RPMI7951 (cell line): ENCODE measurements at places on chromosomes 3 and 15. TPM values are rescaled to one million over a fixed set of nuclear protein-coding genes. Genes with fewer than 3 reads are reported as not detected.

GRCh38 chr3:117411971-117412370, 702.4 kb downstream of the TUSC7 start:
- no peak for DNase-seq

DNA sequence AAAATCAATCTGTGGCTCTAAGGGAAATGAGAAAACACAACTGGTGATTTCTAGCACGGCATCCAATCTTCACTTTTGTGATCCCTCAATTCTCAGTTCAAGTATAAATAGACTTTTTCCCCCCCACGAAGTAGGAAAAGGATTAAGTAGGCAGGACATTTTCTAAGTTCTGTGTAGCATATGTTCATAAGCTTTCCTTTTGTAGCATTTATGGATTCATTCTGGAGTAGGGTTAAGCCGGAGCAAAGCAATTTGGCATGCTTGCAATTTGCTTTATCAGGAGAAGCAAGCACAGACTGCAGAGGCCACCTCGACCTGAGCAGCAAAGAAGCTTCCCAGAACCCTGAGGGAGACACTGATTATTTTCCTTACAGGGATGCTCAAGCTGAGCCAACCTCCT, 66.3 kb downstream of the FHIT start:
- no peak for DNase-seq

DNA sequence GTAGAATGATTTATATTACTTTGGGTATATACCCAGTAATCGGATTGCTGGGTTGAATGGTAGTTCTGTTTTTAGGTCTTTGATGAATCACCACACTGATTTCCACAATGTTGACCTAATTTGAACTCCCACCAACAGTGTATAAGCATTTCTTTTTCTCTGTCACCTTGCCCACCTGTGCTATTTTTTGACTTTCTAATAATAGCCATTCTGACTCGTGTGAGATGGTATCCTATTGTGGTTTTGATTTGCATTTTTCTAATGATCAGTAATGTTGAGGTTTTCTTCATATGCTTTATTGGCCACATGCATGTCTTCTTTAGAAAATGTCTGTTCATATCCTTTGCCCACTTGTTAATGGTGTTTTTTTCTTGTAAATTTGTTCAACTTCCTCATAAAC, 340.8 kb downstream of the PLOD2 start:
- DNase-seq: no peak

GRCh38 chr3:49019941-49020329, 1.6 kb upstream of the DALRD3 start:
- DNase-seq: peak; percentile 33

DNA sequence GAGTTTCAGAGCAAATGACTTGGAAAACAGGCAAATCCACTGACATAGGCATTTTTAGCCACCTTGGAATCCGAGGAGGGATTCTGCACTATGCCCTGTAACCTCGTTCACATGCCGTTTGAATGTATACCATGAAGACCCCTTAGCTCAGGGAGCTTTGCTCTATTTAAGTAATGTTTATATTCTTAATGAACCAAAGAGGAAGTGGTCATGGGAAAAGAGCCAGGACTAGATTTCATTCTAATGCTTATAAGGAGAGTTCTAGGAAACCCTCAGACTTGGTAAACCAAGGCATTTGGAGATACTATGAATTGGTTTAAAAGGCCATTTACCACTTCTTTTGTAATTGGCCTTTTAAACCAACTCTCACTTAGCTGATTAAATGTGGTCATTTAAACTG, 178.9 kb downstream of the IGF1R start:
- DNase-seq: no peak

DNA sequence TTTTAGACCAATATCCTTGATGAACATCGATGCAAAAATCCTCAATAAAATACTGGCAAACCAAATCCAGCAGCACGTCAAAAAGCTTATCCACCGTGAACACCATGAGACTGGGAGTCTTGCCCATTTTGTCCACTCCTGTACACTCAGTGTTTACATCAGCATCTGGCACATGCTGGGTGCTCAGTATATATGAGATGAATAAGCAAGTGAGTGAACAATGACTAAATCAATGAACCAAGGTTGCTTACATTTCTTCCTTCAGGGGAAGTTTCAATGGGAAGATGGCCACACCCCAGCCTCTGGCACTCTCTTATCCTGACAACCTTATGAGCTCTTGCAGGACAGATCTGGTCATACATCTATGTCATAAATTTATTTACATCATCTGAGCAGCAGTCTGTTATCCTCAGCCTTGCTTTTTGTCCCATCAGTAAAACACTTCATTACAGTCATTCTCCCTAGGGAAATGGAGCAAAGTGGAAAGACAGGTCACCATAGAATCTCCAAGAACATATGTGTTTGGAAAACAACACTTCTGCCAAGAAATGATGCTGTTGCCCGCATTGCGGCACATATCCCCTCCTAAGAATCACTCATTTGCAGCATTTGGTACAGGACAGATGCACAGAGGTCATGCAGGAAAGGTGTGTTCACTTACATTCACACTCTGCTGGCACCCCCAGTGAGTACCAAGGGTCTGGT, 171.8 kb upstream of the EIF1B start:
- DNase-seq: no peak

GRCh38 chr3:4992118-4992517, 12.9 kb downstream of the BHLHE40 start:
- DNase-seq: no peak

DNA sequence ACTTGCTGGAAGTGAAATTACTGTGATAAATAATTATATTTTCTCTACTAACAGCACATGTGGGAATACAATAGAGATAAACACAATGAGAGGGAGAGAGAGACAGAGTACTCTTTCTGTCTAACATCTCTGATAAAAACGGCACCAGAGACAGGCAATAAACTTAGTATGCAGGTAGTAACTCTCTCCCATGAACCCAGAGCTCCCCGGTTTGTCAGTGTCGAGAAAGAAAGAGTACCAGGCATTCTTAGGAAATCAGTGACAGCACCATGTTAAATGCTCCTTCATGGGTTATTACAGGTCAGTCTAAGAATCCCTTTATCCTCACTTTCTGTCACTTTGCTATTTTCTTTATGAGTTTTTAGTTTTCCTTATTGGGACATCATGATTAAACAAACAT, 110.7 kb upstream of the EPHA3 start:
- DNase-seq: no peak

- no peak for DNase-seq
Observed at GRCh38 chr3:188183452-188183851, 29.5 kb downstream of the LPP start.

GRCh38 chr3:135757421-135757820, 208.1 kb upstream of the PPP2R3A start:
- DNase-seq: no peak

DNA sequence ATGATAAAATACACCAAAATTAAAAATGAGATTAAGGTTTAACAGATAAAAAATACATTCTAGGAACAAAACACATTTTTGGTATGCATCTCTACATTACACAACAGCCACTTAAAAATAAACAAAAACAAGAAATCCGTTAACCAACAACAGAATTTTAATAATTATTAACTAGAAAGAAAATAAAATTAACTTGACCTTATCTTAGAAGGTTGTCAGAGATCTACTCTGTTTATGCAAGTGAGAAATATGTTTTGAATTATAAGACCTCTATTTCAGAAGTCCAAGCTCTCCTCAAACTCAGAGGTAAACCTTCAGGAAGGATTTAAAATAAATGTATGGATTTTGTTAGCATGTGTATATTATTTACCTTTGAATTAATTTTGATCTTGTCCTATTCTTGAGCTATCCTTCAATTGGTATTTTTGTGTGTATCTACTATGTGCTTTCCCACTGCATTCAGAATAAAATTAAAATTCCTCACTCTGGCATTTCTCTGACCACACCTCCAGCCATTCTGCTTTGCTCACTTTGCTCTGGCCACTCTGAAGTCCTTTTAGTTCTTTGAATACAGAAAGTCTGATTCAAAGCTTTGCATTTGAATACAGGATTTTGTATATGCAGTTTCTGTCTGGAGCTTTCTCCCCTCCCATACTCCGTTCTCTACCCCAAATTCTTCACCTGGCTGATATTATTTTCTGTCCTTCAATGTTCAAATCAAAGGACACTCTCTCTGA, 352.0 kb downstream of the ZBTB20 start:
- DNase-seq: no peak

DNA sequence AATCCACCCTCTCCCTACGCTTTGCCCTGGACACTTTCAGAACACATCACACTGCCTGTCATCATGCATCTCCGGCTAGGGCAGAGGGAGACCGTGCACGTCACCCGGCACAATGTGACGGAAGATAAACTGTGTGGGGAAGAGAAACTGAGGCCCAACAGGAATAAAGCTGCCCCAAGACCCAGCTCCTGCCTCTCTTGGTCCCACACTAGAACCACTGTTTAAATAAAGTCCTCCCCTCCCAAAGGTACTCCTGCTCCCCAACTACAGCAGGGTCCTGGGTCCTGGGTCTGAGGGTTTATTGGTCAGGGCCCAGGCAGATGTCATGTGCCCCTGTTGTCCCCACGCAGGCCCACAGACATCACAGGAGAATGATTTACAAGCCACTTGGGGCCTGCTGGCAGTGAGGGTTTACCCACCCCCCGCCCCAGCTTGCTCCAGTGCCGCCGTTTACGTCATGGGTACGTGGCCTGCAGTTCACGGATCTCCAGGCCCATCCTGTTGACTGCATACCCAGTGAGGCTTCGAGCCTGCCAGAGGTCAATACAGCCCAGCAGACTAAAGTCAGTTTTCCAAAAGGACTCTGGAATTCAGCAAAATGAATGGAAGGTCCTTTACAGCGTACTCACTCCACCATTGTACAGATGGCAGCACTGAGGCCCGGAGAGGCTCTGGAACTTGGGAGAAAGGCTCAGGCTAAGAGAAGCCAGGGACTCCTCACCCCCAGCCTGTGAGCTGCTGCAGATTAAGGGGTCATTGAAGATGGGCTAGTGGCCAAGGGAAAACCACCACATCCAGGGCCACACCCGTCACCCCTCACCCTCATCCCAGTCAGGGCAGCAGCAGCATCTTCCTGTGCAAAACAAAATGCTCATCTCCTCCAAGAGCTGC, 23.2 kb downstream of the ALS2CL start:
- DNase-seq: no peak

DNA sequence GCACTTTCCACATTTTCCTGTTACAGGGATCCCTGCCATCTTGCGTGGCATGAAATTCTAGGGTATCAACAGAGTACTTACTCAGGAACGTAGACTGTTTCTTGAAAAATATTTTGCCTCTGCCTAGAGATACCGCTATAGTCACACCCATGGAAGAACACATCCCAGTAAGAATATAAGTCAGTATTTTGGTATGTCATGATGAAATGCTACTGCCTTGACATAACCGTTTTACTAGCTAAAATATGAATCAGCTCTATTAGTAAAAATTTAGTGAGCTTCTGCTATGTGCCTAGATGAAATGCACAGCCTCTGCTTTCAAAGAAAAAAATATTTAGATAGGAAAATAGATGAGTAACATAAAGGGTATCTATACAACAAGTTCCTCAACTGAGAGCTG, 276.4 kb downstream of the TBC1D5 start:
- DNase-seq: no peak

- DNase-seq: no peak
Observed at GRCh38 chr3:107949394-107949970, 141.3 kb downstream of the CD47 start.

DNA sequence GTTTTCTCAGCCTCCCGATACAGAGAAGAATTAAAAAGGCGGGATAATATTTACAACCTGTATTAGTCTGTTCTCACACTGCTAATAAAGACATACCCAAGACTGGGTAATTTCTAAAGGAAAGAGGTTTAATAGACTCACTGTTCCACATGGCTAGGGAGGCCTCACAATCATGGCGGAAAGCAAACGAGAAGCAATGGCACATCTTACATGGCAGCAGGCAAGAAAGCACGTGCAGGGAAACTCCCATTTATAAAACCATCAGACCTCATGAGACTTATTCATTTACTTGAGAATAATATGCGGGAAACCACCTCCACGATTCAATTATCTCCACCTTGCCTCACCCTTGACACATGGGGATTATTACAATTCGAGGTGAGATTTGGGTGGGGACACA, 27.5 kb upstream of the RPL39L start:
- no peak for DNase-seq

DNA sequence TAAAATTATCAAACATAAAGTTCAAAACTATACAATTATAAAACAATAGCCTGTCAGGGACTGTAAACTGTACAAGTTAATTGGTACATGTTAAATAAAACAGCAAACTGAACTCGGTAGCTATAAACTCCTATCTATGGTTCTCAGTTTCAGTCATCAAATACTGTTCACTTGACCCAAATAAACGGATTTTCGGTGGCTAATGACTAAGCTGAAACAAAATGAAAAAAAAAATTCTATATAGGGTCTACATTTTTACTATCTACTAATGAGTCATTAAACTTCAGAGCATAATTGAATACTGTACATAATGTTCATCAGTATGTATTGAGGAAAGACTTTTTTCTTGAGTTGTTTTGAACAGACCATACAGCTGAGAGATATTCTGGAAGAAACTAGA, 6.6 kb downstream of the PROK2 start:
- DNase-seq: no peak

GRCh38 chr3:23916152-23916885, 471 bp downstream of the NKIRAS1 start:
- DNase-seq: no peak

DNA sequence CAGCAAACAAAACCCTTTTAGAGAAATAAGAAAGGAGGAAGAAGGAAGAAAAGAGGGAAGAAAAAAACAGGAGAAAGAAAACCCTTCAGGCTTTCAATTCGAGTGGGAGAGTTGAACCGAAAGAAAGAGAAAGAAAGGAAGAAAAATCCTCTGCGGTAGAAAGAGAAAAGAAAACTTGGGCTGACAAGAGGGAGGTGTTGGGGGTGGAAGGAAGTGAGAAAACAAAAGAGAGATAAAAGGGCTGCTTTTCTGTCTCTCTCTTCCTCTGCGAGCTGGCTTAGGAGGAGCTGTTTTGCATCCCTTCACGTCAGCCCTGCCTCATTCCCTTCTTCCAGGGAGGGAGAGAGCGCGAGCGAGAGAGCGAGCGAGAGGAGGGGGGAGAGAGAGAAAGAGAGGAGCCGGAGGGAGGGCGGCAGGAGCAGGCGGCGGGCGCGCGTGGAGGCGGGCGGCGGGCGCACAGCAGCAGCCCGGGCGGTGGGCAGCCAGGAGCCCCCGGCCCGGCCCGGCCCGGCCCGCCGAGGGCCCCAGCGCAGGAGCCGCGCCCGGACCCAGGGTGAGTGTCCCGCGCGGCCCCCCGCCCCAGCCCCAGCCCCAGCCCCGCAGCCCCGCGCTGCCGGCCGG, at the start of gene ZNF710:
ZNF710 (plus strand) TSS at position 263 of the 621 bp plus-strand sequence. CDS start 65,814 bp downstream, outside the sequence.
- DNase-seq: peak; percentile 66

- DNase-seq: peak; percentile 14
Observed at GRCh38 chr3:143002083-143002712, 828 bp downstream of the U2SURP start.

Gene GP5
- not detected in 2 replicates for total RNA-seq

Gene PLXNB1
- 4.7 and 14.2 TPM in 2 replicates for total RNA-seq

Gene PPM1L
- total RNA-seq: 0.39 and 1.6 TPM in 2 replicates

Gene SUMF1
- total RNA-seq: 42.5 and 43.5 TPM in 2 replicates

Gene ESYT3
- 0.12 and 0.20 TPM in 2 replicates for total RNA-seq

Gene PRR20G
- total RNA-seq: not detected in 2 replicates
